CD4-positive, alpha-beta T cell treated with Interleukin-1 beta for 1 hour (primary cell): ENCODE measurements at places on chromosomes 13 and 19.

DNA sequence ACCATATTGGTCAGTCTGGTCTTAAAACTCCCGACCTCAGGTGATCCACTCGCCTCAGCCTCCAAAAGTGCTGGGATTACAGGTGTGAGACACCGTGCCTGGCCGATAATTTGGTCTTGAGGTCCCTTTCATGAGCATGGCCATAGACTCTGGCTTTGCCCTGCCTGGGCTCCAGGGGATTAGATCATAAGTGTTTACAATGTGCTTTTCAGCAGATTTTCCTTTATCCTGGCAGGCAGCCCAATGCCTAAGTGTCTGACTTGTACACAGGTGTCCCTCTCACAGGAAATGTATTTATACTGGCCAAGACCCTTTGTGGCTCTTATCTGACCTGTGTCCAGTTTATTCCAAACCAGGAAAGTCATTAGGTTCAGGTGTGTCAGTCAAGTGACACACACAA lies 15.9 kb downstream of the BCAM start:
- no peak for DNase-seq

- no peak for DNase-seq
Measured at GRCh38 chr13:44868397-44868796, 120.9 kb downstream of the NUFIP1 start.

DNA sequence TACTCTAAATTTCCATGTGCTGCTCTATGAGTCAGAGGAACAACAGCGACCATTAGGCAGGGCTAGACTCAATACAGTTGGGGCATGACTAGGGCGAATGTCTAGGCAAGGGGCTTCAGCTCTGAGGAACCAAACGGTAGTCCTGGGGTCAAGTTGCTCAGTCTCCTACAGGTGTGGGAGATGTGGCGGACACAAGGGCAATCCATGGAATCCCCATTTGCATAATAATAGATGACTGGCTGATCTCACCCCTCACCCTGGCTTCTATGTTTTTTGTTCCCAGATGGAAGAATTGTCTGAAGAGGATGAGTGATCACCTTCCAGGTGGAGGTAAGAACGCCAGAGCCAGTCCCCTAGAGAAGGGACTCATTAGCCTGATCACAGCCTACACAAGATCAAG lies 1048.2 kb upstream of the MIR17HG start:
- no peak for DNase-seq

DNA sequence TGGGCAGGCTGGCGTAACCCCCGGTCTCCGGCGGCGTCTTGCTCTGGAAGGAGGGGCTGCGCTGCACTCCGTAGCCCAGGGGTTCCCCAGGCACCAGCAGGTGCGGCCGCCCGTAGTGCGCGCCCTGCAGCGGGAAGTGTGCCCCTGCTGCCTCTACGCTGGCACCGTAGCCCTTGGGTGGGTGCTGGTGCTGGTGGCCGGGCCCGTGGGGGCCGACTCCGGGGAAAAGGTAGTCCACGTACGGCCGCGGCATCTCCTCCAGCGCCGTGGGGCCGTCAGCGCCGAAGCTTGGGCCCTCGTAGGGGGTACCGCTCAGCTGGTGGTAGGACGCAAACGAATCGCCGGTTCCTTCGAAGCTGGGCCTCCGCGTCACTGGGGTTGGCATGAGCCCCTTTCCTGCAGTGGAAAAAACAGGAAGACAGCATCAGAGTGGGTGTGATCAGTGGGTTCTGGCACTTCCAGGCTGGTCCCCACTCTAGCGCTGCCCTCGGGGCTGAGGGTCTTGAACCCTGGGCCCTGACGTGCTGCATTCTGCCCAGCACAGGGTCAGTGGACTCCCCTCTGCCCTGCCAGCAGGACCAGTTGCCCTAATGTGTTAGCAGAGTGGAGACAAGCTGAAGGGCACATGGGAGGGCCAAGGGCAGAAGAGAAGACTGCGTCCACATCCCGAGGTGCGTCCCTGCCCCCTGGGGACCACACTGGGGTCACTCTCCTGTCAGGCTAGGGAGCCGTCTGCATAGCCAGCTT lies 72.3 kb downstream of the LATS2 start:
- DNase-seq: no peak

- no peak for DNase-seq
Measured at GRCh38 chr19:14479309-14479974, 4.3 kb upstream of the PTGER1 start.

- DNase-seq: no peak
Measured at GRCh38 chr13:29909975-29910674, 59.7 kb upstream of the UBL3 start.

DNA sequence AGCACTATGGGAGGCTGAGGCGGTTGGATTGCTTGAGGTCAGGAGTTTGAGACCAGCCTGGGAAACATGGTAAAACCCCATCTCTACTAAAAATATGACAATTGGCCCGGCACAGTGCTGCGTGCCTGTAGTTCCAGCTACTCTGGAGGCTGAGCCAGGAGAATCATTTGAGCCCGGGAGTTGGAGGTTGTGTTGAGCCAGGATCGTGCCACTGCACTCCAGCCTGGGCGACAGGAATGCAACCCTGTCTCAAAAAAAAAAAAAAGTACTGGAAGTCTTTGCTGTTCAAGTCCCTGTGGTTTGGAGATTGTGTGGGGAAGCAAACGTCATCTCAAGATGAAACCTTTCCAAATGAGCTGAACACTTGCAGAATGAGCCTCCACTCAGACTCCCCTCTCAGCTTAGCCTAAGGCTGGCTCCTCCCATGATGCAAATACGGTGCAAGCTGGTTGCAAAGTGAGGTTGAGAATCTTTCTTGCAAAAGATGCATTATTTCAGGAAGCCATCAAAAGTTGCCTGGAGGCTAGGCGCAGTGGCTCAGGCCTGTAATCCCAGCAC lies 46.2 kb downstream of the MYO9B start:
- DNase-seq: no peak

DNA sequence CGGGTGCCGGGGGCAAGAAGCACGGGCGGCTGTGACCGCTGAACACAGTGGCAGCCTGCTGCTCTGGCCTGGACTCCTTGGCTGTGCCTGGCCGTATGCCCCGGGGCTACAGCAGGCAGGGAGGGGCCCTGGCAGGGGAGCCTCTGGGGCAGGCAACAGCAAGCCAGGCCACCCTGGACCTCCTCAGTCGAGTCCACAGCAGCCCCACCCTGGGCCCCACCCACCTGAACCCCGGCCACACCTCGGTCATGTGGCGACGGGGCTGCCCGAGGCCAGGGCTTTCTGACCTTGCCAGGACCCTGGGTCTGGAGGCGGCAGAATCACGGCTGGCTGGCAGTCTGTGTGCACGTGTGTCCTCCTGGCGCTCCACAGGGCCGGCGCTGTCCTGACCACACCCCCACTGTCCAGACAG lies 8.7 kb downstream of the CILP2 start:
- DNase-seq: no peak

DNA sequence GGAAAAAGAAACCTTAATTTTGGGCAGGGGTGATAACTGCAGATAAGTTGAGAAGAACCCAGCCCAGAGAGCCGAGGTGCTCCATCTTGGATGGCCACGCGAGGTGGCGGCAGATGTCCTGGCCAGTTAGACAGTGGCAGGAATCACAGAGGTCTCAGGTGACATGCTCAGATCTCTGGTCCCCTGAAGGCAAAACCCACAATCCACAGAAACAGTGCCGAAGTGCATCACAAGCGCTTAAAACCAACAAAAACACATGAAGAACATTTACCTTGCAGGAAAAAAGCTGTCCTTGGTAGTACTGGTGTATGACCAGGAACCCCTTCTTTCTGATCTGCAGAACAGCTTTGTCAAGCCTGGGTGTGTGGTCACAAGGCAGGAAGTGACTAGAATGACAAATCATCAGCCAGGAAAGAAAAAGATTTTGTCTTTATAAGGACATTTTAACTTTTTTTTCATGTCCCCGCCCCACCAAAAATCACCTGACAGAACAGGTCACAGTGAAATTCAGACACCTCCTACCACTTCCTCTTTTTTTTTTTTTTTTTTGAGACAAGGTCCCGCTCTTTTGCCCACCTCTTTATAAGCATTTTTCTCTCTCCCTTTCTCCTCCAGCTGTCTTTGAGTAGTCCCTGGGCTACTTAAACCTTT lies at the start of gene LCP1:
Gene LCP1 (minus strand): TSS at position 338 of the 651 bp plus-strand sequence. CDS start 22,515 bp downstream, outside the sequence.
- DNase-seq: peak; percentile 90

- no peak for DNase-seq
Measured at GRCh38 chr19:5895890-5896289, 7.7 kb downstream of the NDUFA11 start.

DNA sequence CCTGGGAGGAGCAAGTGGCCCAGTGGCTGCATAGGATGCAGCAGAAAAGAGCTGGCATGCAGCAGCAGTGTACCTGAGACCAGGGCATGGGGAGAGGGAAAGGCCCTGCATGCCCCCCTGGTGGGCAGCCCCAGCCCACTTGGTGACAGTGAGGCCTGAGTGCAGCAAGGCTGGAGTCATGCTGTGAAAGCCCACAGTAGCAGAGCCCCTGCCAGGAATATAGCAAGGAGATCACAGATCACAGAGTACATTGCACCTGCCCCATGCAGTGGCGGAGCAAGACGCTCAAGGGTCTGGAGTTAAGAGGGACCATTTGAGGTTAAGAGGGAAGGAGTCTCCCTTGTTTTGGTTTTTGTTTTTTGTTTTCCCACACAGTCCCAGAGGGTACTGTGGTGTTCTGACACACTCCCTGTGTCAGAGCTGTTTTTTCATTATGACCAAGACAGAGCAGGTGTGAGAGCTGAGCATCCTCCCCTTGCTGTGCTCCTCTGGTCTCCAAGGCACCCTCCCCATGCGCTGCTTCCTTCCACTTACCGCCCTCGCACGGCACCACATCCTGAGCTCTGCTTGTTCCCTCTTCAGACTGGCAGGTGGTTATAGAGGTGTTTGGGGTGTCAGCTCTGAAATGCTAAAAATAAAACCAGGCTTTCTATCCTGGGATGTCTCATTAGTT lies 85.0 kb upstream of the UBL3 start:
- peak; percentile 72 for DNase-seq

- no peak for DNase-seq
Measured at GRCh38 chr13:19781526-19781925, 1.2 kb downstream of the PSPC1 start.

DNA sequence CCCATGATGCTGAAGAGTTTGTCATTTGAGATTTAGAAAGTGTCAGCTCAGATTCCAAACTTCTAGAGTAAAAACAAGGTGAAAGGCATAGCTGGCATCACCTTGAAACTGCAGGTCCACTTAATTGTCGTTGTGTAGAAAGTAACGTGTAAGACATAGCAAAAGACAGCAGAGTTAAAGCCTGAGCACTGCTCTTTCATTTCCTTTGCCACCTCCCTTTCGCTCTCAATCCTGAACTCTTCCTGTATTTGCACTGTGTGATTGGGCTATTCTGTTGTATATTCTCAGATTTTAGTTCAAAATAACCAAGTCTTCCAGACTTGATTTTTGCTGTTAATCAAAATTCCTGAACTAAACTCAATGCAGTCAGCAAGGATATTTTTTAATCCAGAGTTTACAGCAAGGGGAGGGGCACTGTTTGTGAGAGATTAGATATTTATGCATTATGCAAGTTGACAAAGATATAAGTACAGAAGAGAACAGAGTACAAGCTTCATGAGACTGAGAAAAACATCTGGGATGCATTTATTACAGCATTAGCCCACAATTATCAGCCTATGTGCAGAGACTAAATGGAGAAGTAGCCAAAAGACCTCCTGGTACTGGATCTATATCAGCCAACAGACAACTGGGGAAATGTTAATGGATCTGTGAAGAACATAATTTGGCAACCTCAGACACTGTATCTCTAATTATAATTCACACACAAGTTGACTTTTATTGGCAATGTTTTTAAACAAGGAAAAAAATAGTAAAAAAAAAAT lies 328.6 kb downstream of the SUCLA2 start:
- no peak for DNase-seq

GRCh38 chr19:5430237-5430636 lies 25.0 kb upstream of the ZNRF4 start:
- DNase-seq: no peak

DNA sequence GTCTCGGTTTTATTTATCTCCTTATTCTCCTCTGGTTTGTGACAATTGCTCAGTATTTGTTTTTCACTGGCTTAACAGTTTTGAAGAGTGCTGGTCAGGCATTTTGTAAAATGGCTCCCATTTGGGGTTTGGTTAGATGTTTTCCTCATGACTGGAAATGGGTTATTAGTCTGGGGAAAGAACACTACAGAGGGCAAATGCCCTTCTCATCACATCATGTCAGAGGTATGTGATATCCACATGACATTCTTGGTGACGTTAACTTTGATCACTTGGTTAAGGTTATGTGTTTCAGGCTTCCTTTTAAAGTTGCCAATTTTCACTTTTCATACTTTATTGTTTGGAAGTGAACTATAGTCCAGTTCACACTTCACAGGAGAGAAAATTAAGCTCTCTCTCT lies 74.8 kb upstream of the KLHL1 start:
- DNase-seq: no peak

GRCh38 chr19:12913011-12913561 lies 6.0 kb downstream of the SYCE2 start:
- DNase-seq: no peak

DNA sequence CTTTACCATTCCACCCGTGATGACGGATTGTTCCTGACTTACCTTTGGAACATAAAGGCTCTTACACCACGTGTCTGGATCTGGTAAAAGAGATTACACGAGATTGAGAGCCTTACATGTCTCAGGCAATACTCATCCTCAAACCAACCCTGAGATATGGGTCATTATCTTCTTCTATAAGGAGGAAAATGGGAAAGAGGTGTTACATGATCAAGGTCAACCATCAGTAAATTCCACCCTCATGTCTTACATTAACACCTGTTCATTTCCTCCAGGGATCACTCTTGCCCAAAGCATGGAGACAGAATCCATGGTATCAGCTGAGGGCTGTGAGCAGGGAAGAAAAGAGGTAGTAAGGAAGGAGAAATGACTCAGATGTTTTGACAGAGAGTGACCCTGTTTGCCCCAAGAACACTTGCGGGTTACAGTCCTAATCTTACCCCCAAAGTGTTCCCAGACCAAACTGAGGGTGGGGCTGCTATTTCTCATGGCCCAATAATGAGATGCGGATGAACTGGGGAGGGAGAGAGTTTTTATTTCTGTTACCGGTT lies 19.6 kb downstream of the LILRB4 start:
- no peak for DNase-seq
